ENCODE measurements at places on chromosomes 2 and 18. TPM values are rescaled to one million over a fixed set of nuclear protein-coding genes. Genes with fewer than 3 reads are reported as not detected.

- no peak overlapping the region for H3K27ac ChIP-seq
- no peak overlapping the region for H3K4me3 ChIP-seq
- no peaks in the 10 kb centered on the region for H3K36me3 ChIP-seq
- H3K27me3 ChIP-seq: no peaks in the 10 kb centered on the region
- no peak for DNase-seq
These were observed 175.4 kb downstream of the HDAC4 start for GRCh38 chr2:239225371-239225851.

GRCh38 chr2:28681158-28681571 is 70.5 kb upstream of the PPP1CB start:
- DNase-seq: no peak
- H3K4me1 ChIP-seq: peaks cover 17% of the 10 kb centered on the region
- no peaks in the 10 kb centered on the region for H3K27me3 ChIP-seq
- H3K36me3 ChIP-seq: no peaks in the 10 kb centered on the region
- no peak overlapping the region for H3K27ac ChIP-seq
- no peak overlapping the region for H3K4me3 ChIP-seq

- H3K4me3 ChIP-seq: no peak overlapping the region
- H3K4me1 ChIP-seq: no peaks in the 10 kb centered on the region
- H3K27me3 ChIP-seq: no peaks in the 10 kb centered on the region
- H3K36me3 ChIP-seq: peaks cover 12% of the 10 kb centered on the region
These were observed 4.5 kb upstream of the C2orf74 start for GRCh38 chr2:61157371-61158003.

DNA sequence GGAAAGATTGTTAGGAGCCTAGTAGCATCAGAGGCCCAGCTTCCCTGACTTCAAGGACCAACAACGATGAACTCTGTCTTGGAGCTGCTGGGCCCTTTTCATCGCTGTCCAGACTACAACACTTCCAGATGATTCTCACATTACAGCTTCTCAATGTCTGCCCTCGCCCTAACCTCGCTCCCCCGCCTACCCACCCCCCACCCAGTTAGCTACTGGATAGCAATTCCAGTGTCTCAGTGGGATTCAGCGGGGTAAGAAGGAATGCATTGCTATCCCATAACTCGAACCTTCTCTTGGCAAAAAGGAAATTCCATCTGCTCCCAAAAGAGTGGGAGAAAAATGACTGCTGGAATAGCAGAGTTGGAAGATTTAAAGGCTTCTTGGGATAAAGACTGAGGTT is 65.0 kb downstream of the RPL37A start:
- no peak overlapping the region for H3K4me3 ChIP-seq
- no peaks in the 10 kb centered on the region for H3K36me3 ChIP-seq
- H3K27ac ChIP-seq: no peak overlapping the region
- peaks cover 8% of the 10 kb centered on the region for H3K27me3 ChIP-seq
- DNase-seq: no peak

- H3K36me3 ChIP-seq: peaks cover 1% of the 10 kb centered on the region
- DNase-seq: peak; percentile 59
- H3K4me1 ChIP-seq: peaks cover 18% of the 10 kb centered on the region
- H3K27me3 ChIP-seq: no peaks in the 10 kb centered on the region
These were observed 1307.8 kb upstream of the TMEFF2 start for GRCh38 chr2:193502363-193503035.

- H3K36me3 ChIP-seq: no peaks in the 10 kb centered on the region
- H3K4me3 ChIP-seq: no peak overlapping the region
- no peak overlapping the region for H3K27ac ChIP-seq
- H3K27me3 ChIP-seq: peaks cover 2% of the 10 kb centered on the region
- H3K4me1 ChIP-seq: no peaks in the 10 kb centered on the region
These were observed 41.8 kb downstream of the CNGA3 start for GRCh38 chr2:98388081-98388480.

- H3K4me3 ChIP-seq: no peak overlapping the region
- H3K36me3 ChIP-seq: peaks cover 1% of the 10 kb centered on the region
- no peaks in the 10 kb centered on the region for H3K27me3 ChIP-seq
- no peaks in the 10 kb centered on the region for H3K4me1 ChIP-seq
These were observed 536.3 kb upstream of the GCFC2 start for GRCh38 chr2:76247006-76247405.

DNA sequence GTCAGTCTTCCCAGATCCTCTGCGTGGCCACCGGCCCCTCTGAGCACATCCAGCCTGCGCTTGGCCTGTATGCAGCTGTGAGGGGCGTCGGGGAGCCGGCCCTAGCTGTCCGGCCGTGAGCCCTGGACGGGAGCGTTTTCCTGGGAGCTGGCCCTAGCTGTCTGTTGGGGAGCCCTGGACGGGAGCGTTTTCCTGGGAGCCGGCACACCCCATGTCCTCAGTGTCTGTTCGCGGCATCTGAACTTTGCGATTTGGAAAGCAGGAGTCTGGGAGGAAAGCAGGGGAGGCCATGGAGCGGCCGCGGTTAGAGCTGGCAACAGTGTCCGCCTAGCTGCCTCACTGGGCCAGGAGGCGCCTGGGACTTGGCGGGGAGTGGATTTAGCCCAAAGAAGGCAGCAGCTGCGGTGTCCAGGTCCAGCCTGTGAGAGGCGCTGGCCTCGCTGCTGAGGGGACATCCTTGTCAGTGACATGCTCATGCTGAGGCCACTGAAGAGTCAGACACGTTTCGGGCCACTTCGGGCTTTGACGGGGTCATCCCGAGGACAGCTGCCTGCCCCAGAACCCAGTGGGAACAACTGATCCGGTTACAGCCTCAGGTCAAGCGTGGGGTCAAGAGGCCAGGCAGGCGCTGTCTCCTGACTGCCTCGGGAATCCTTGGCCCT is 75.8 kb downstream of the KCNG2 start:
- peaks cover 9% of the 10 kb centered on the region for H3K27me3 ChIP-seq
- H3K4me3 ChIP-seq: no peak overlapping the region

GRCh38 chr2:5319493-5319892 is 372.7 kb upstream of the SOX11 start:
- no peak overlapping the region for H3K4me3 ChIP-seq
- peaks cover 2% of the 10 kb centered on the region for H3K27me3 ChIP-seq
- no peak overlapping the region for H3K27ac ChIP-seq

The MATN3 gene
- 3.1 TPM for total RNA-seq

The DTNA gene
- total RNA-seq: 34.0 TPM

All from progenitor cell of endocrine pancreas (in vitro differentiated cells).